Stimulated activated CD8-positive, alpha-beta memory T cell treated with anti-CD3 and anti-CD28 coated beads, Interleukin-7, amount 100 ng/mL, for 4 hours (primary cell): ENCODE measurements at places on chromosomes 5 and 9.

GRCh38 chr5:150626853-150627276 lies 13.6 kb upstream of the SYNPO start:
- no peak for DNase-seq

DNA sequence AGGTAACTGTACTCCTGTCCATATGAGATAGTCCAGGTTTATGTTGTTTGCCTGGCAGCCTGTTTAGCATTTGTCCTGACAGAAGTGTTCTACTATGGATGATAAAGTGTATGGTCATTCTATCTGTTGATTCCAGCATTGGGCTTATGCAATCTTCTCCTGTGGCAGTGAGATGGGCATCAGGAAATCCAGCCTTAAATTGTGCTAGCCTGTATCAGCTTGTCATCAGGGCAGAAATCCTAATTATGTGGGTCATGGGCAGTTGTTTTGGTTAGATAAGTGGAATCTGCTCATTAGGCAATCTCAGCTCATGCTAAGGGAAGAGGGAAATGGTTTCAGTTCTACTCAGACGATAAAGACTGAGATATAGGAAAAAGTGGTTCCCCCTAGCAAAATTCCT lies 247.4 kb upstream of the CHD1 start:
- DNase-seq = no peak

- no peak for DNase-seq
Observed at GRCh38 chr5:45521067-45521466, 175.1 kb downstream of the HCN1 start.

DNA sequence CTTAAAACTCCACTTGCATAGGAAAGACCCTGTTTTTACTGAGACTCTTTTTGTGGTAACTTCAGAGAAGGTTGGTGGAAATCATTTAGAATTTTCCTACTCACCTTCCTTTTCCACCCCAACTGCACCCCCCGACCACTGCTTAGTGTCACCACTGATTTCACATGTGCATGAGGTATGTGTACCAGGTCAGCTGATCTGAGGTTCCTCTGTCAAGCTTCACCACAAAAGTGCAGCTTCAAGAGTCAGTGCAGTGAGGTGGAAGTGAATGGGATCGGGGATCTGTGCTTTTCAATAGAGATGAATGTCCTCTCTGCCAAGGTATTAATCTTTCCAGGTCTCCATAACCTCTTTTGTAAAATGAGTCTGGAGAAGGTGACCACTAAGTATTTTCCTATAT lies 260.5 kb upstream of the WWC1 start:
- DNase-seq = no peak

DNA sequence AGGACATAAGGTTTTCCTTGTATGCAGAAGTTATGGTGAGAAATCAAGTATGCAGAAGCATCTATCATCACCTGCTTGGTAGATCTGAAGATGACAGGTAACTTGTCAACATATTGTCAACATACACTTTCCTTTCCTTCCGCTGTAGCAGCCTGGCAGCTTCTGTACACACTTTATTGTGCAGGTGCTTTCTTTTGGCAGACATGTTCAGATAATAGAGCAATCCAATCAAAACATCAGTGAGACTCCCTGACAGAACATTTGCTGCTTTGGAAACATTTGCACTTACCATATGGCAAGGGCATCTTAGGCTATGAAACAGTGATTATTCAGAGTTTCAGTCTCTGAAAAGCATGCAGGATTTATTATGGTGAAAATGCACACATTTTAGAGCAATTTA lies 161.1 kb upstream of the CDH12 start:
- no peak for DNase-seq
